ENCODE measurements at places on chromosomes 2 and 18.
A peak's percentile ranks its signal among the peaks of the same experiment; 100 is the strongest.

DNA sequence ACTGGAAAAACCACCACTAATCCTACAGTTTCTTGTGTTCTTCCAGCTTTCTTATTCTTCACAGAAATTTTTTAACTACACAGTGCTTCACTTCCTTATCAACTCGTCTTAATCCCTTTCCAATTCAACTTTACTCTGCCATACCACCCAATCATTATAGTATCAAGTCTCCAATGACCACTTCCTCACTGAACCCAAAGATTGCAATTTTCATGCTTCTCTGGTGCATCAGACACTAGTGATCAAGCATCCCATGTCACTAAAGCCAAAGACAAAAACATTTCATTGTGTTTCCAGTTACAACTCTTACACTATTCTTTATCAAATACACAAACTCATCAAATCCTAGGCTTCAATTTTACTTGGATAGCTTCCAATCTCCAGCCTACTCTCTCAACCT is 9.5 kb downstream of the CHAC2 start:
- DNase-seq: no peak

- no peak for DNase-seq
Observed at GRCh38 chr18:49214706-49215105, 245.7 kb downstream of the DYM start.

GRCh38 chr2:206457188-206457634 is 13.9 kb downstream of the ADAM23 start:
- DNase-seq: no peak

- DNase-seq: no peak
Observed at GRCh38 chr2:151959238-151959637, 131.0 kb upstream of the ARL5A start.

DNA sequence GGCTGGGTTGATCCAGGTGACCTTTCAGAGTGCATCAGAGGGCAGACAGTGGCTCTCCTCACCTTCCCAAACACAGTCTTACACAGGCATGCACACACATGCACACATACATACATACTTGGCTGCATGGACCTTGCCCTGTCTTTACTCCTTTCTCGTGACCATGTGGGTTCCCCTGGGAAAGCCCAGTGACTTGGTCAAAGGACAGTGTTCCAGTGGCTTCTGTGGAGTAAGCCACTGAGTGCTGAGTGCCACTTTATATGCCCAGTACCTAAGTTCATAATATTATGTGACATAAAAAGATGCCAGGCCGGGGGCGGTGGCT is 249.4 kb downstream of the MYCN start:
- DNase-seq: no peak

- DNase-seq: peak; percentile 70
Observed at GRCh38 chr2:19187323-19188020, 171.0 kb downstream of the OSR1 start.

DNA sequence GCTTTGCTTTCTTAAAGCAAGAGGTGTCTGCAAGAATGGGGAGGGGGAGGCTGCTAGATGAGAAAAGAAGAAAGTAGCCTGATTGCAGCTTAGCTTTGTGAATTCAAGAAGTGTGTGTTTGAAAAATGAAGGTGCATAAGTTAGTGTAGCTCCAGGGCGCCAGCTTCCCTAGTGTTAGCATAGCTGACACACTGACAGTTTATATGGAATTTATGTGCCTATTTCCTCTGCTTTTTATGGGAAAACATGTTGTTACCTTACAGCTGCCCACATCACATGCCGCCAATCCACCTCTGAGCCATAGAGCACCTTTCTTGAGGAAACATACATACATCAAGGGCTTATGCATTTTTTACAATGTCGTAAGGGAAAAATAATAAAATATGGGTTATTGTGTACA is 536.4 kb upstream of the PIK3C3 start:
- DNase-seq: no peak

GRCh38 chr2:44315945-44316344 is 40.7 kb downstream of the SLC3A1 start:
- no peak for DNase-seq

- no peak for DNase-seq
Observed at GRCh38 chr2:190184460-190184859, 121.9 kb upstream of the MSTN start.

DNA sequence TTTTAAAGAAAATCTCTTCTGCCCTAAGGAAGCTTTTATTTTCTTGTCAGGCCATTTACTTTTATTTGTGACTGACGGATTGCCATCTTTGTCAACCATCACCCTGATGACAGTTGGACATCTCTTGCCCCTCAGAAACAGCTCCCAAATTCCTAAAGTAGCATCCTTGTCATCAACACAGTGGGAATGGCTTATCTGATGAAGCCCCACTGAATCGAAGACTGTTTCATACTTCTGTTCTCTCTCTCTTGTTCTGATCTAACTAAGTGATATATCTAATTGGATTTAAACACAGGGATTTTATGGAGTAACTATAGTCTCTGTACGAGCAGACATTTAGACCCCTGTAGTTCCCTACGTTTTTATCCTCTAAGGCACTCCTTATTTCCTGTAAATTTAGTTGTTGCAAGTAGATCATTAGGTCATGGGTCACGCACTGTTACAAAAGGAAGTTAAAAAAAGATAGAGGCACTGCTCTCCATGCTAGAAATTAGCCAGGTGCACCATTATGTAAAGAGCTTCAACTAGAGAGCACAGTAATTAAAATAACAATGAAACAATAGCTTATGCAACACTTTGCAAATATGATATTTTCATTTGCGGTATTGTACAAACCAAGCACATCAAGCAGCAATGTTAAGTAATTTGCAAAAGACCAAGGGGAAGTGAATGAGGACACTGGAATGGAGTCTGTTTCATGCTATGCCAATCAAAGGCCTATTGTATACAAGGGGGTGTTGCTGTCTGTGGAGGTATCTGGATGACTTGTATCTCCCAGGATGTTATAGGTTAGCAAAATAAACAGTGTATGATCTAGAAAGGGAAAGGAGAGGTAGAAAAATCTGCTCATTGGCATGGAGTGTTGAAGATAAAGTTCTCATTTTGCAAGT is 284.7 kb downstream of the LRRTM1 start:
- no peak for DNase-seq

DNA sequence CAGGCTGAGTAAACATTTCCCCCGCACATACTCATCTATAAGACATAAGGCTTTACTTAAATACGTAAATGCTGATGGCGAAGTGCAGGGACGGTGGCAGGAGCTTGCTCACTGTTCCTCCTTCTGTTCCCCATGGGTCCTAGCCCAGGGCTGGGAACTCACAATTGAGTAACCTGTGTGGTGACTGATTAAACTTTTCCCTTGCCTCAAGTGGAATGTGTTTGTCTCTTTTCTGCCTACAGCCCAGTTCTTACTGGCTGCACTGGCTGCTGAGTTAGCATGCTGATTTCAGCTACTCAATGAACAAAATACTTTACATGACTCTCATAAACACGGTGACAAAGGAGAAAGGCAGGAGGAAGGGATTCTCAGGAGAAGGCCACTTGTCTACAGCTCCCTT is 87.3 kb downstream of the MARCO start:
- DNase-seq: no peak

- DNase-seq: no peak
Observed at GRCh38 chr2:149686136-149687051, 98.8 kb upstream of the MMADHC start.

DNA sequence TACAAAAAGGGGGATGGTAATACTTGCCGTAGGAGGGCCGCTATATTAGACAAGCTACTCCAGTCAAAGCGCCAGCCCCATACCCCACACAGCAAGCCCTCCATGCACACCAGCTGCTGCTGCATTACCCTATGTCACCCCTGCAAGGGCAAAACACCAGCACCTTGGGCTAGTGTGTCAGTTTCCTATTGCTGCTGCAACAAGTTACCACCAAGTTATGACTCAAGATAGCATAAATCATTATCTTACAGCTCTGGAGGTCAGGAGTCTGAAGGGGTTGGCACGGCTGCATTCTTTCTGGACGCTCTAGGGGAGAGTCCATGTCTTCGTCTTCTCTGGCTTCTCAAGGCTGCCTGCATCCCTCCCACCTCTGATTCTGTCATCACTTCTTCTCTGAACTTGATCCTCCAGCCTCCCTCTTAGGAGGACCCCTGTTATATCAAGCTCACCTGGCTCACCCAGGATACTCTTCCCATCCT is 88.6 kb upstream of the ACAA2 start:
- DNase-seq: peak; percentile 7

DNA sequence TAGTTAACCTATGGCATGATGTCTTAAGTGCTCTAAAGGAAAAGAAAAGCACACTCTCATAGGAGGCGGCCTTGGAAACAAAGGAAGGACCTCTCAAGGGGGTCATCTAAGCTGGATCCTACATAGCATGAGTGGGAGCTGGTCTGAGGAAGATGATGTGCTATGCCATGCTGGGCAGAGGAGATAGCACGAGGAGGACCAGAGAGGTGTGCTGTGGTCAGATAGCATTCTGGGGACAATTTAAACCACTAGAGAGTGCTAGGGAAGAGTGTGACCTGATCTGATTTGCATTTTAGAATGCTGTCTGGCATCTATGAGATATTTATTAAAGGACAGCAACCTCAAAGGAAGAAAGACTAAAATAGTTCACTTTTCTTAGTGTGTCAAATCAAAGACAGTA is 910.1 kb upstream of the CELF4 start:
- DNase-seq: no peak

DNA sequence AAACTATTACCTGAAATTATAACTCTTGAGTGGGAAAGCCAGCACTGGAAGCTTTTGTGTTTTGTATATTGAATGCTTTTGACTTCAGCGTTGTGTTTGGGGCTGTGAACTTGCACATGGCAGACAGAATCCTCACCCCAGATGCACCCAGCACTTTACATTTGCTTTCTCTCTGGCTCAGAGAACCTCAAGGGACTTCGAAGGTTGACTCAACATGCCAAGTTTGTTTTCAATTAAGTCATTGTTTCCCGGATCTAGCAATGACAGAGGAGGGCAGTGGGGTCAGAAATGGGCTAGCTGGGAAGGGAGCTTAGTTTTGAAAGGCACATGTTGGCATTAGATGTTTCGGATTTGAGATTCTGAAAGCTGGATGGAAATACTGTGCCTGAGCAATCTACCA is 22.4 kb downstream of the TET3 start:
- no peak for DNase-seq

GRCh38 chr18:22191923-22192322 is 22.5 kb downstream of the GATA6 start:
- DNase-seq: no peak

DNA sequence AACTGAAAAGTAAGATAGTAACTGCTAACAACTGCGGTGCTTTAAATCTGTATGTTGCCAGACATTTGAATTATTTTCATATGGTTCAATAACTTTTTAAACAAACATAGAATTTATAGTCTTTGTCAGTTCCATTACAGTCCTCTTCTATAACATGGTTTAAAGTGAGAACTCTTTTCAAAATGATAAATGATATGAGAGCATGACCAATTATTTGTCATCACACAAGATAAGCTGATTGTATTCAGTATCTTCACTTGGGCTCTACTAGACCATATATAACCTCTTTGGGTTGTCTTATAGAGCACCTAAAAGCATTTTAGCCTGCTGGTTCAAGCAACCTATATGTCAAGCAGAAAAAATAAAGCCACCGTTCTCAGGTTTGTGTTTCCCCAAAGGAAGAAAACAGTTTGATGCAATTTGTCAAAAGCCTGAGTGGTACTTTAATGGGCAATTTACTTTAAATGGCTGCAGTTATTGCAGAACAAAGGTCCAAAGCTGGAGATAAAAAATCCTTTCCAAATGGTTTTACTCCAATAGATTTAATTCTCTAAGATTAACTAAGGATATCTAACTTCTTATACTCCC is 298.4 kb downstream of the FSIP2 start:
- no peak for DNase-seq

DNA sequence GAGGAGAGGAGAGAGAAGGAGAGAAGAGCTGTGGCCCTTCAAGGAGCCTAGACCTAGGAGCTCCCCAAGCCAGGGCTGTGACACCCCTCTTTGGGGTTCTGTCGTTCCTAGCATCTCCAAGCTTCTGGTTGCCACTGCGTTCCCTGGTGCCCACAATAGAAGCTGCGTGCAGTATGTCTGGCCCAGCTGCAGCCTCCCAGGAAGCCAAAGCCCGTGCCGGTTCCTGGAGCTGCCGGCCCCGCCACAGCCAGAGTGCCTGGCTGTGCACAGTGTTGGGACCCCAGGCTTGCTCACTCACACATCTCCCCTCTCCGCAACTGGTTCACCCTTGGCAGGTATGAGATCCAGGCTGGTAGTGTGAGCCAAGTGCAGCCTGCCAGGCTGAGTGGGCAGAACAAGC is 367.7 kb upstream of the MC4R start:
- DNase-seq: no peak

- DNase-seq: peak; percentile 86
Observed at GRCh38 chr18:41875094-41875780, 79.8 kb upstream of the PIK3C3 start.

GRCh38 chr2:9738535-9739496 is 104.5 kb upstream of the TAF1B start:
- no peak for DNase-seq

- DNase-seq: peak; percentile 59
Observed at GRCh38 chr18:21599585-21600525, 649 bp downstream of the ESCO1 start.

- DNase-seq: no peak
Observed at GRCh38 chr2:6196449-6196848, 504.3 kb downstream of the SOX11 start.

DNA sequence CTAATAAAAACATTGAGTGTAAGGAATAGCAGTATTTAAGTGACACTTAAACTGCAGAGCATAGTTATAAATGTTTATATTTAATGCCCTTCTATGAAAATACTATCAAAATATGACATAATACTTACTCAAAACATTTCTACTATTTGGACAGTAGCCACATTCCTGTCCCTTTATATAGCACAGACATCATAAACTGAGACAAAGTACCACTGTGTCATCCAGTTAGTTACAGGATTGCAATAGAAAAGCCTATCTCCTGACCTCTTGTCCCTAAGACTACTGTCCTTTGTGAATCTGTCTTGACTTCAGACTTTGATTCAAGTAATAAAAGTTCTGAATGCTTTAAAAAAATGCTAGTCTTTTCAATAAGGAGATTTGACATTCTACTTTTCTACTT is 1528.5 kb upstream of the NXPH2 start:
- DNase-seq: peak; percentile 32

DNA sequence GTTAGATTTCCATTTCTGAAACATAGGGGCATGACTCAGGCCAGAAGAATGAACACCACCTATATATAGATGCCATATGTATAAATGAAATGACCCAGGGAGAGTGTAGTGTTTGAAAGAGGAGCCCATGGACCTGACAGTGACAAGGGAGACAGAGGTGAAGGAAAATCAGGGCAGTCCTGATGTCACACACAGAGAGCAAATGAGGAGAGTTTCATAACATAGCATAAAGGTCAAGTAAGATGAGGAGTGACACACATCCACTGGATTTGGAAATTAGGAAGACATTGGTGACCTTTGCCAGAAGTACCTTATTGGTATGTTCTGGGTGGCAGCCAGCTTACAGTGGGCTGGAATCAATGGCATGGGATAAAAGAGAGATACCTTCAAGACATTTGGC is 276.7 kb downstream of the ZNF385B start:
- no peak for DNase-seq

- peak; percentile 46 for DNase-seq
Observed at GRCh38 chr2:237673130-237674001, 46.0 kb downstream of the LRRFIP1 start.

GRCh38 chr2:191247381-191248057 is 2.3 kb downstream of the MYO1B start:
- peak; percentile 98 for DNase-seq
